ENCODE measurements at places on chromosomes 4 and X.
A peak's percentile ranks its signal among the peaks of the same experiment; 100 is the strongest.

DNA sequence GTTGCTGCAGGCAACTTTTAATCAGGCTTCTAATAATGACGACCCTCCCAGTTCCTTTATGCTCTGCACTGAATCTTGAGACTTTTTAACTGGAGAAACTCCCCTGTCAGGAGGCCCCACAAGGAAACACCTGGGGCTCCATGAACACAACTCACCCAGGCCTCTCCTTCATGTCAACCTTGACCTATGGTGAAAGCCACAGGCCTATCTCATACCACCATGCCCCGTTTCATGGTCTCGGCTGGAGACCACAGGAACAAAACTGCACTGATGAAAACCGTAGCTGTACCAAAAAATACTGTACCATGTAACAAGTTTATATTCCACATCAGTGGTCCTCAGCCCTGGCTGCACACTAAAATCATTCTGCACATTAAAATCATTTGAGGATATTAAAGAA is 57.0 kb downstream of the ZNF827 start:
- DNase-seq: no peak

- DNase-seq: no peak
Observed at GRCh38 chr4:148055844-148056243, 324.0 kb downstream of the ARHGAP10 start.

DNA sequence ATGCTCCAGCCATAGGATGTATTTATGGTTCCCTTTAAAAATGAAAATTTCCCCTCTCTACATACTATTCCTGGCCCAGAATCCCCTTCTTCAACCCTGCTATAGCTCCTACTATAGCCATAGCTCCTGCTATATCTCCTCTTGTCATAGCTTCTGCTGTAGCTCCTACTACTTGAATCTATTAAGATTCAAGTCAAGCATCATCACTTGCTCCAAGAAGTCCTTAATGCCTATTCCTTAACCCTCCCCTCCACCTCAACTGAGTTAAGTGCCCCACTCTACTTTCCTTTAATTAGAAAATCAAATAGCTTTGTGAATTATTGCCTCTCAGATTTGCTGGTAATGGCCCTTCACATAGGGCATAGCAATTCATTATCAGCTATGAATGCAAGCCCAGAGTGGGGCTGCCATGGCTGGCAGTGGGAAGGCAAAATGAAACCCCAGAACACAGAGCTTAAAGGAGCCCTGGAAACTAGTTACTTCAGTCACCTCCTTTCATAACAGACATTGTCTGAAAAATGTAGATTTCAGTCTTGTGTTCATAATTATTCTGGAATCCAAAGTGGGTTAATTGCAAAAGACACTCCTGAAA is 15.4 kb downstream of the OCIAD2 start:
- DNase-seq: no peak

- DNase-seq: no peak
Observed at GRCh38 chr4:58560736-58561135, 1450.6 kb upstream of the IGFBP7 start.

GRCh38 chr4:99144070-99144469 is at the start of gene ADH4:
Gene ADH4, minus strand, starts transcription at chr4:99144297. Its CDS starts 75 bp downstream, at chr4:99144222.
- no peak for DNase-seq

GRCh38 chr4:185786422-185786821 is 25.6 kb downstream of the SORBS2 start:
- no peak for DNase-seq

- no peak for DNase-seq
Observed at GRCh38 chr4:61500883-61501282, 300.8 kb downstream of the ADGRL3 start.

DNA sequence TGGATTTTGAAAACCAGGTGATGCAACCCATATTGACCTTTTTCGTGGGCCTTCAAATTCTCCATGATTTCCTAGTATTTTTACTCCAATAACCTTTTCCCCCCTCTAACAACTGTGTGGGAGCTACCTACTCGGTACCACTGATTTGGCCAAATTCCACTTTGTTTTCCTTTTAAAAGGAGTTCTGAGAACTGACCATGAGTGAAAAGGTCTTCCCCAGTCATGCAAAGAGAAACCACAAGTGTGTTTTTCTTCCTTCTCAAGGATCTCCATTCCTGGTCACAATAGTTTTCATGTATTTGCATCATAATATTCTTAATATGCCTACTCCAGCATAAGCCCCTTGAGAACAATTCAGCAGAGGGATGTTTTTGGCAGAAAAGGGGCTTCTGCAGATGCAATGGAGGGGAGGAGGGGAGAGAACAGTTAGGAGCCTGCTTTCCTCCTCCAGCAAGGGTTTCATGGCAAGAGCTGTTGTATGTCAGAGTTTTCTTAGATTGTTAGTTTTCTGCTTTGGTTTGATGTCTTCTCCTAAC is 195.3 kb upstream of the ANXA3 start:
- no peak for DNase-seq

DNA sequence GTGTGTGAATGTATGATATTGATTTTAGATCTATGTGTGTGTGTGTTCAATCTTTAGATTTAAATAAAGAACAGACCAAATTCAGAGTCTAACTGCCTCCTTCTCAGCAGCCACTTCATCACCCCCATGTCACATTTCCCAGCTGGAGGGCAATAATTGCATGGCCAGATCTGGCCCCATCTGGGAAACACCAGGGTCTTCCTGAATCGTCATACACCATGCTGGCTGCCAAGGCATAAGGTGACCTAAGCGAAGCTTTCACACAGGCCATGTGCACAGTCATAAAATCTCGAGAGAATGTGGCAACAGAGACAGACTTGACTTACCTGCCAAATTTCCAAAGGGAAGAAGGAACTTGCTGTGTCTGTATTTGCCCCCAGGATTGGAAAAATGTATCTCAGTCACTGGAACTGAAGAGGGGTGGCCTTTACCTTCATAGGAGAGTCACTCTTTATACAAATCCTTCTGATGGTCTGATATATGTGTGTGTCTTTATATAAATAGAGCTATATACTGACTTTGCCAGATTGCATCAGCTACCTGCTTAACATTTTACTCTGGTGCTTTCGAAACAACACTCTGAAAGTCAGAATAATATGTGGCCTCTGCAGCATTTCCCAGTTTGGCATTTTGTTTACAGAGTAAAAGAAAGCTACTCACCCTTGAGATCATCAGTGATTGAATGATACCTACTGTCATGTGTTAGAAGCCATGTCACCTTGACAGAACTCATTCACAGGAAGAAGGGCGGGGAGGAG is at the start of gene PLAC1:
PLAC1 (minus strand) TSS at position 470 of the 758 bp plus-strand sequence. CDS start 91,789 bp downstream, outside the sequence.
- no peak for DNase-seq

GRCh38 chrX:16028576-16028975 is 94.8 kb upstream of the GRPR start:
- DNase-seq: no peak

- DNase-seq: no peak
Observed at GRCh38 chr4:84648178-84648577, 65.3 kb downstream of the CDS1 start.

GRCh38 chr4:140094438-140095420 is 59.3 kb downstream of the MAML3 start:
- DNase-seq: peak; percentile 79

GRCh38 chrX:6257025-6257424 is 28.4 kb upstream of the NLGN4X start:
- no peak for DNase-seq

- no peak for DNase-seq
Observed at GRCh38 chr4:98385831-98386230, 124.6 kb downstream of the RAP1GDS1 start.

GRCh38 chr4:156335721-156336120 is 382.1 kb upstream of the CTSO start:
- no peak for DNase-seq

GRCh38 chr4:37836838-37837440 is 10.5 kb downstream of the PGM2 start:
- no peak for DNase-seq

GRCh38 chrX:1434871-1435240 is 17.9 kb downstream of the ASMTL start:
- no peak for DNase-seq

DNA sequence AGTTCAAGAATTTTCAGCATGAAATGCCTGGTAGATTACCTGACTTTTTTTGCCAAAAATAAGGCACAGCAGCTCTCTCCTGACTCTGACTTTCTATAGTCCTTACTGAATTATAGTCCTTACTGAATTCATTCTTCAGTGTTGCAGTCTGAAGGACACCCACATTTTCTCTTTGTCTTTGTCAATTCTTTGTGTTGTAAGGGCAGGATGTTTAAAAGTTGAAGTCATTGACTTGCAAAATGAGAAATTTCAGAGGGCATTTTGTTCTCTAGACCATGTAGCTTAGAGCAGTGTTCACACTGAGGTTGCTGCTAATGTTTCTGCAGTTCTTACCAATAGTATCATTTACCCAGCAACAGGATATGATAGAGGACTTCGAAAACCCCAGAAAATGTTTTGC is 168.0 kb downstream of the SOWAHB start:
- DNase-seq: no peak

Data from left lung (tissue), 14 donors.